ENCODE measurements at places on chromosomes 13 and 19.
A peak's percentile ranks its signal among the peaks of the same experiment; 100 is the strongest.

- DNase-seq: no peak
These were observed 17.7 kb downstream of the PNMA8A start for GRCh38 chr19:46453661-46454060.

DNA sequence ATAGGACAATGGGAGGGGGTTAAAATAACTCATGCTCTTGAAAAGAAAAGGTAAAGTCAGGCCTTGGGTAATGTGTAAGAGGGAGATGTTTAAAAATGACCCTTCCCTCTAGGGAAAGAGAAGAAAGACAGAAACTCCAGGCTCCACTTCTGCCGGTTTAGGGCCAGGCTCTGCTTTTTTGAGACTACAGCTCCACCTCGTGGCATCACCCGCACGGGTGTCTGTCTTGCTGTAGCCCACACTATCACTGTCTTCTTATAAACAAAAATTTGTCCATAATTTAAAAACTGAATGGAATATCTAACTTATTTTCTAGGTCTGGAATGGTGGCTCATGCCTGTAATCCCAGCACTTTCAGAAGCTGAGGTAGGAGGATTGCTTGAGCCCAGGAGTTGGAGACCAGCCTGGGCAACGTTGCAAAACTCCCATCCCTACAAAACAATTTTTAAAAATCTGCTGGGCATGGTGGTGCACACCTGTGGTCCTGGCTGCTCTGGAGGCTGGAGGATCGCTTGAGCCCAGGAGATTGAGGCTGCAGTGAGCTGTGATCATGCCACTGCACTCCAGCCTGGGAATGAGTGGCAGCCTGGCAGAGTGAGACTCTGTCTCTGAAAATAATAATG is 65.1 kb upstream of the GTF3A start:
- peak; percentile 64 for DNase-seq

DNA sequence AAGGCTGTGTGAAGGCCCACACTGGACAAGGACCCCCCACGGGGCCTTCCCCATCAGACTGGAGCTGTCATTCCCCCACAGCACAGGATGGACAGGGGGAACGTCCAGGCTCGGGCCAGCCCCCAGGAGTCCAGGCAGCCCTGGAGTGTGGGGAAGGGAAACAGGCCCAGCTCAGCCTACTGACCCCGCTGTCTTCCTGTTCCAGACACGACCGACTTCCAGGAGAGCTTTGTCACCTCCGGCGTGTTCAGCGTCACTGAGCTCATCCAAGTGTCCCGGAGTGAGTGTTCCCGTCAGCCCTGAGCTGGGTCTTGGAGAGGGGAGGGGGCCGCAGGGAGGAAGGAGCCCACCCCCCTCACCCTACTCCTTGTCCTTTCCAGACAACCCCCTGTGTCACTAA is 47.0 kb downstream of the SMIM24 start:
- DNase-seq: no peak

- DNase-seq: no peak
These were observed 518.0 kb upstream of the SGCG start for GRCh38 chr13:22662771-22663170.

DNA sequence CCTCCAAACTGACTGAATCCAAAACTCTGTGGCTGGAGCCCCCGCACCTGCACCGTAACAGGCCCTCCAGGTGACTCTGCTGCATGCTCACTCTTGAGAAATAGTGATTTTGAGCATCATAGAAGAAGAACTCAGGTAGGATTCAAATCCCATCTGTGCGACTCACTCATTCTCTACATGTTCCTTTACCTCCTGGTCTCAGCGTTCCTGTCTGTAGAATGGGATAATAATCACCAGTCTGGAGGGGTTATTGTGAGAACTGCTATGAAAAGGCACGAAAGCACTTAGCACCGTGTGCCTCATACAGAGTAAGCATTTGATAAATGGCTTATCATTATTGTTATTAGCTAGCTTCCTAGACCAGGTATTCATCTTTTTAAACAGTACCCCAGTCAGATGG is 36.5 kb upstream of the NPAS1 start:
- no peak for DNase-seq

Data from T-helper 2 cell (primary cell).